ENCODE measurements at places on chromosomes 13 and 19.

GRCh38 chr13:41697578-41697977 is 240.2 kb downstream of the RGCC start:
- no peak for DNase-seq

- DNase-seq = no peak
Measured at GRCh38 chr13:52815330-52815729, 33.1 kb downstream of the PCDH8 start.

DNA sequence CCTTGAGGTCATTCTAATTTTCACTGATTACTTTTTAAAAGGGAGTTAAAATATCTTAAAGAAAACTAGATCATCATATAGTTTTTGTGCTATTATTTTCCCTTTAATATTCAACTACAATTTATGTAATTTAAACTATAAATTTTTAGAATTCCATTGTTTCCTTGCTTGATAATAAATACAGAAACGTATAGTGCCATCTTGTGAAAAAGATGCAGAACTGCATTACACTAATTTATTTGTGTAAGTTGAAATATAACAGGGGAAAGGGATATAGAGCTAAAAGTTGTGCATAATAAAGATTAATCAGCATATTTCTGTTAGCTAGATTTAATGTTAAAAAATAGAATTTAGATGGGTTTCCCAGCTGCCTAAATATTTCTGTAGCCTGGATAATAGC is 61.5 kb upstream of the TDRD3 start:
- peak; percentile 2 for DNase-seq

- DNase-seq = no peak
Measured at GRCh38 chr19:1113986-1114483, 10.2 kb downstream of the GPX4 start.

GRCh38 chr13:41756198-41756880 is 204.6 kb downstream of the VWA8 start:
- DNase-seq = no peak

- DNase-seq = no peak
Measured at GRCh38 chr13:34411177-34411576, 530.9 kb upstream of the NBEA start.

DNA sequence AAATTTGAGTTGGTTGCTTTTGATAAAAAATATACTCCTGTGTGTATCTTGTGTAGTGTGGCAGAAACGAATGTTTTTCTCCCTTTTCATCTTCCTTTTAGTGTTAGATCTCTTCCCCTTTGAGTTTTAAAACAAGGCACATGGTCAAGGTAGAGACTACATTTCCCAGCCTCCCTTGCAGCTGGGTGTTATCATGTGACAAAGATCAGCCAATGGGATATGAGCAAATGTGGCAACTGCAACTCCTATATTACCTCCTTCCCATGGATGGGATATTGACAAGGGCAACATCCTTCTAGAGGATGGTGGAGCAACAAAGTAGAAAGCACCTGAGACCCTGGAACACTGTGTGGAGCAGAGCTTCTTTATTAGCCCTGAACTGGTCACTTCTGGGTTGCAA is 42.4 kb downstream of the ADGRE3 start:
- DNase-seq = no peak

All from NCI-H1694 treated with DMSO at 0.1 percent for 48 hours (cell line).